Testis (tissue), 5 donors: ENCODE measurements at places on chromosomes 7 and 10.

GRCh38 chr10:260819-261429, 125.7 kb downstream of the ZMYND11 start:
- no peak for DNase-seq
- H3K27ac ChIP-seq = no peak overlapping the region
- H3K4me1 ChIP-seq = no peaks in the 10 kb centered on the region
- H3K4me3 ChIP-seq = no peak overlapping the region
- no peaks in the 10 kb centered on the region for H3K27me3 ChIP-seq
- no peaks in the 10 kb centered on the region for H3K36me3 ChIP-seq

DNA sequence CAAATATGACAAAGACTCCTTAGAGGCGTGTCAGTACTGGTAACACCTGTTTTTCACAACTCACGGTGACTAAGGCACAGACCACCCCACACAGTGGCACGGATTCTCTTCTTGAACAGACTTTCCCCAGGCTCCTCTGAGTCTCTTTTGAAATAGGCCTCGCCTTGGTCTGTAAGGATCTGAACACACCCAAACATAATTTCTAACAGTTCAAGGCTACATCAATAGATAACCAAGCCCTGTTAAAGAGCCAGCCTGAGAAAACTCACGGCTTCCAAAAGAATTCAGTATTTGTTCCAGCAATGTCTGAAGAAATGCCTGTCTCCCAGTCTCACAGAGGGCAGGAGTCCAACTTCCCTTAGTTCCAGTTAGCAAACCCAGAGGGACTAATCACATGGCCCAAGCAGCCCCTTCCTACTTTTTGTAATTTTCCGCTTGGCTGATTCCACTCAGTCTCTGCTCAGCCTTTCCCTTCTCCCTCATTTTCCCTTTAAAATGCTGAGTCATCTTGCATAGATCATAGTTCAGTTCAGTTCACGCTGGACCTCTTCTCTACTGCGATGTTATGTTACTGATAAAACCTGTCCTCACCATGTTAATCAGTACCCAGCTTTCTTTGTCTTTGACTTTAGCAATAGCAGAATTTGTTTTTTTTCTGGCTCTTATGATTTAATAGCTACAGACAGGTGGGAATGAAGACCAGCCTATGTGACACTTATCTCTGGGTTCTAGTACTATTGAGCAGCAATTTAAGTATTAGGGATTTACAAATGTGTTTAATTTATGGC, 22.6 kb upstream of the AKR1C3 start:
- H3K4me3 ChIP-seq = no peak overlapping the region
- H3K36me3 ChIP-seq = no peaks in the 10 kb centered on the region
- peak; percentile 83 for DNase-seq
- H3K4me1 ChIP-seq = peaks cover 28% of the 10 kb centered on the region
- no peaks in the 10 kb centered on the region for H3K27me3 ChIP-seq

GRCh38 chr7:156935250-156935649, 14.3 kb upstream of the NOM1 start:
- no peak overlapping the region for H3K4me3 ChIP-seq
- H3K27ac ChIP-seq = no peak overlapping the region

- no peaks in the 10 kb centered on the region for H3K27me3 ChIP-seq
- no peaks in the 10 kb centered on the region for H3K4me1 ChIP-seq
- H3K27ac ChIP-seq = no peak overlapping the region
Observed at GRCh38 chr10:54808186-54808935, 7.3 kb upstream of the PCDH15 start.

DNA sequence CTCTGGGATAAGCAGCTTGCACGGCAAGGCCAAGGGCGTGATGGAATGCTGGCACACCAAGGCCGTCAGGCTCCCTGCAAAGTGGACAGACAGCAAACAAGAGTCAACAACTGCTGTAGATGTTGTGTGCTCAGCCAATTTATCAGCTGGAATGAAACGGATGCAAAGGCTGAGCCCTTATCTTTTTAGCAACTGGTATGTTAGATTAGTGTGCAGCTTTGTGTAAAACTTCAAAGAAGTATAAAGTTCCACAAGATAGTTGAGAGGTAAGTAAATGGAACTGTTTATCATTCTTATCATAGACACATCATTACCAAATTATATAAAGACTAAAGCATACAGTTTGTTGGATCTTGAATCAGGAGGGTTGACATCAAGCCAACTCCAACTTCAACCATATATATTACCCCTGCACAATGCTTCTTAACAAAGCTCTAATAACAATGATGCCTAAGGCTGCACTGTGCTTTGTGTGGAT, 289.0 kb downstream of the TNS3 start:
- DNase-seq = no peak
- no peaks in the 10 kb centered on the region for H3K36me3 ChIP-seq
- peaks cover 3% of the 10 kb centered on the region for H3K4me1 ChIP-seq
- H3K27me3 ChIP-seq = no peaks in the 10 kb centered on the region
- no peak overlapping the region for H3K4me3 ChIP-seq
- no peak overlapping the region for H3K27ac ChIP-seq

- no peak overlapping the region for H3K27ac ChIP-seq
- H3K27me3 ChIP-seq = no peaks in the 10 kb centered on the region
- DNase-seq = no peak
- no peaks in the 10 kb centered on the region for H3K36me3 ChIP-seq
- H3K4me3 ChIP-seq = no peak overlapping the region
Observed at GRCh38 chr10:17663450-17663849, 19.5 kb downstream of the STAM start.

DNA sequence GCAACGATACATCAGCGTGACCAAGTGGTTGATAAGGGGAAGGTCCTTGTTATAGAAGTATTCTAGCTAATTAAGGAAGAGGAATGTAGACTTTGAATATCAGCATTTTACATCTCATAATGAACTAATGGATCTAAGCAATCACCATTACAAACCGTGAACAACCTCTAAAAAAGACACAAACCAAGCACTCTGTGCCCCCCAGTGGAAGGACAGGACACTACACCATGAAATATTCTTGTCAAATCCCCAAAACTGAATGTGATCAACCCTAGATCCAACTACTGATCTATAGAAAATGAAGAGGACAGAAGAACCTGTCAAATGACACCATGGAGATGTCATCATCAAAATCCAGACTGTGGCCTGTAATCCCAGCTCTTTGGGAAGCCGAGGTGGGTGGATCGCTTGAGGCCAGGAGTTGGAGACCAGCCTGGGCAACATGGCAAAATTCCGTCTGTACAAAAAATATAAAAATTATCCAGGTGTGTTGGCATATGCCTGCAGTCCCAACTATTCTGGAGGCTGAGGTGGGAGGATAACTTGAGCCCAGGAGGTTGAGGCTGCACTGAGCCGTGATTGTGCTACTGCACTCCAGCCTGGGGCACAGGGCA, 111.3 kb upstream of the CARD11 start:
- no peaks in the 10 kb centered on the region for H3K27me3 ChIP-seq
- no peaks in the 10 kb centered on the region for H3K36me3 ChIP-seq
- H3K4me3 ChIP-seq = no peak overlapping the region
- H3K27ac ChIP-seq = no peak overlapping the region
- no peaks in the 10 kb centered on the region for H3K4me1 ChIP-seq

GRCh38 chr10:132665946-132666704, 119.8 kb downstream of the NKX6-2 start:
- no peak for DNase-seq
- H3K27ac ChIP-seq = no peak overlapping the region
